Stimulated activated CD4-positive, alpha-beta T cell treated with anti-CD3 and anti-CD28 coated beads, Interleukin-2, amount 100 ng/mL, for 4 hours (primary cell): ENCODE measurements at places on chromosomes 7 and 10.

DNA sequence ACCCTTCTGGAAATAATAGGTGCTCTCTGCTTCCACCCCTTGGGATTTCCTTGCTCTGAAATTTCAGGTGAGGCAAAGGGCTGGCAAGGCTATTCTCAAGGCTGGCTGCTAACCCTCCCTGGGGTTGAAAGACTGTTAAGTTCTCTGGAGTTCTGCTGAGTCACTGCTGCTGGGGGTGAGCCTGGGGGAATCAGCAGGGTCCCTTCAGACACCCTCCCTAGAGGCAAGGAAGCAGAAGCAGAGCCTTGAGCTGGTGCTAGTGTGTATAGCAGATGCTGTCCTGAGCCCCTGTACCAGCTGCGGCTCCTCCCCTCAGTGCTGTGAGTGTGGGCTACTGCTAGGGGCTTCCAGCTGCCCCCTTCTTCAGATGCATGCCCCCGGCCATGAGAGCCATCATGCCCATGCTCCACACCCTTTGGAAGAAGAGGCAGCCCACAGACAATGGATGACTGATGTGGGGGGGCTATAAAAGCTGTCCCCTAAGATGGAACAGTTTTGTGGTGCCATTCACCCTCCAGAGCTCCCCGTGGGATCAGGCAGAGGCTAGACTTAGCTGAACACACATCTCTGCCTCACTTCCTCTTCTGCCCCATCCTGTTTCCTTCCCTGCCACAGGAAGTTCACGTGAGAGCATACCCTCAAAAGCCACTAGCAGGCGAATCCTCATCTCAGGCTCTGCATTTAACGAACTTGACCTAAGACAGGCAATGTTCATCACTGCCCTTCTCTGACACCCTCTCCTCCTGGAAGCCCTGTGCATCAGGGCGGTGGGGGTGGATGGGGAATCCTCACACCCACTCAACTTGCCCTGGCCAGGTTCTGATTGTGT, 91.8 kb downstream of the SH3PXD2A start:
- DNase-seq = no peak

DNA sequence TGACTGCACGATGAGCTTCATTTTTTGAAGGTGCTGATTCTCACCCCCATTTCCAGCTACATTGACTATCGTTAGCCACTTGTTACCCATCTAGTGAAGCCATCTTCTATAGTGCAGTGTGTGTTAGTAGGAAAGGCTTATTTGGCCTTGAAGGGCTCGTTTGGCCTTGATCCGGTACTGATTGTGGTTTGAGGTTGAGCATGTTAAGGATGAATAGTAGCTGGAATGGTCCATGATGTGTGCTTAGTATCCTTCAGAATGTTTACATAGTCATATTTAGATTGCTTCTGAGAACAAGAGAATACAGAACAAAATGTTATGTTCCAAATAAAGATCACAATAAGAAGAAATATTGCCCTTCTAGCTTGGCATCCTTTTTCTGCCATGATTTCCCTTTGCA, 591.5 kb downstream of the AUTS2 start:
- DNase-seq = no peak

- DNase-seq = no peak
Observed at GRCh38 chr7:47516386-47516785, 65.5 kb downstream of the TNS3 start.

DNA sequence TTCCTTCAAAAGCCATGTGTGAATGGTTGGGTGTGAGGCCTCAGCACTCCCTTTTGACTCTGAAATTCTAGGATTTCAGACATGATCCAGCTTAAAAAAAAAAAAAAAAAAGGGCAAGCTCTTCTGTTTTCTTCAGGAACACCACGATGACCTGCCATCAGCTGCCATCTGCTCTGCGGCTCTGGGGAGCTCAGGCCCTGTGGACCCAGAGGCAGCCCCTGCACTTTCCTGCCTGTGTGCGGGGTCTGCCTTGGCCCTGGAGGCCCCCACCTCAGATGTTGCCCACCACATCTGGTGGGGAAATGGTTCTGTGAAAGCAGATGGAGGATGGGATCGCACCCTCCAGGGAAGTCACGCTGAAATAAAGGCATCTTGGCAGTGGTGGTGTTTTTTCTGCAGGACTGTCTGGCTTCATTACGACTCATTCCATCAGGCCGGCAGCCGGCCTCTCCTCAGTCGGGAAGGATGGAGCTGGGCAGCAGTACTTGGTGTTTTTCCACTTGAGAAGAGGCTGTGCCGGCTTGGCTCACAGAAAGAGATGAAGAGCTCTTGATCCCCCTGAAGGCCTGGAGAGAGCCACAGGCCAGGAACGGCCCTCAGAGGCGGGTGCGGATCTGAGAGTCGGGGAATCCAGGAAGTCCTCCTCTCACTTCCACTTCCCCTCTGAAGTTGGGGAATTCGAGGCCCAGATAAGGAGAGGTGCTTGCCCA, 66.1 kb upstream of the AQP1 start:
- DNase-seq = no peak

DNA sequence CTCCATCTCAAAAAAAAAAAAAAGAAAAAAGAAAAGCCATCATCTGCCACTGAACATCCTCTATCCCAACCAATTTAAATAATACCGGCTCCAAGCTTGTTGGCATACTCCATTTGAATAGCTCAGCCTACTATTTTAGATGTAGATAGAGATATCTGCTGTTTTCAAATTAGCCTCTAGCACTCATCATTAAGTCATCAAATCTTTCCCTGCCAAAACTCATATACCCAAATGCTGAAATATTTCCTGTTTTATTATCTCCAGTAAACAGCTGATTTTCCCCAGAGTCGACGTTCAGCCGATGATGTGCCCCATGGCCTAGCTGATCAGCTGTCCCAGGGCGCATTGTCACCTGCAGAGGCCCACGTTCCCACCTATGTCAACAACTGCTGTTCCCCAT, 34.5 kb upstream of the FRMD4A start:
- DNase-seq = no peak

DNA sequence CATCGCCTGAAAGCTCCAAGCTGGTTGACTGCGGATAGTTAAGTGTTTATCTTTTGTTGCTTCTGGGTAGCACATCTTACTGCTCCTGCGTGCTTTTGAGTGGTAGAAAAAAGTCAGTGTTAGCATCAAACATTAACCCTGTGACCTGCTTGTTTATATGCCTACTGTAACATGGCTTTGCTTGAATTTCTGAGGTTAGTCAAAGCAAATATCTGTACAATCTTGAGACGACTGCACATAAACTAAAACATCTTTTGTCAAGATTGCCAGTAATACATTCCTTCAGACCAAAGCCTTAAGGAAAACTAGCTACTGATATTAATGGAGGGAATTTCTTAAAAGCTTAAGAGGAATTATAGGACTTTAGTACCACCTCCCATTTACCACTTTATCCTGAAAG, 163.7 kb downstream of the BAMBI start:
- no peak for DNase-seq

GRCh38 chr10:4662576-4663161, 163.3 kb upstream of the AKR1E2 start:
- no peak for DNase-seq

DNA sequence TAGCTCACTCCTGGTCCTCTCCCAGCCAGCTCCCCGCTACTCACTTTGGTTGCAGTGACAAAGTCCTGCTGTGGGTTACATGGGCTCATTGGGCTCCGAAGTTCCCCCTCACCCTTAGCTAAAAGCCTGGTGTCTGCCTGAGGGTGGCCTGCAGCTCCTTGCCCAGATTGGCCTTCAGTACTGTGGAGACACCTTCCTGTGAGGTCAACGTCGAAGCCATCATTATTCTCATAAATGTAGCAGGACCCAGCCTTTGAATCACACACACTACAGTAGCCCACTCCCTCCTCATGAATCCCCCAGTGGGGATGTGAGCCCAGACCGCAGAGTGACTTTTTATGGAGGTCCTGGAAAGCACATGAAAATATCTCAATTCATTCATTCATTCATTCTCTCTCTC, 10.5 kb downstream of the MBL2 start:
- no peak for DNase-seq

DNA sequence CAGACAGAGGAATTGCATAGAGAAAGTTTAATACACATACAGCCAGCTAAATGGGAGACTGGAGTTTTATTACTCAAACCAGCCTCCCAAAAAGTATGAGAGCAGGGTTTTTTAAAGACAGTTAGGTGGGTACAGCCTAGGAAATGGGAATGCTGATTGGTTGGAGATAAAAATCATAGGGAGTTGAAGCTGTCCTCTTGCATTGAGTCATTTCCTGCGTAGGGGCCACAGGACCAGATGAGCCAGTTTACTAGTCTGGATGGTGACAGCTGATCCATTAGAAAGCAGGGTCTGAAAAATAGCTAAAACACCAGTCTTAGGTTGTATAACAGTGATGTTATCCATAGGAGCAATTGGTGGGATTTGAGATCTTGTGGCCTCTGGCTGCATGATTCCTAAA, 76.1 kb upstream of the POM121L12 start:
- no peak for DNase-seq

GRCh38 chr10:77927402-77928246, 1.1 kb upstream of the DLG5 start:
- no peak for DNase-seq

DNA sequence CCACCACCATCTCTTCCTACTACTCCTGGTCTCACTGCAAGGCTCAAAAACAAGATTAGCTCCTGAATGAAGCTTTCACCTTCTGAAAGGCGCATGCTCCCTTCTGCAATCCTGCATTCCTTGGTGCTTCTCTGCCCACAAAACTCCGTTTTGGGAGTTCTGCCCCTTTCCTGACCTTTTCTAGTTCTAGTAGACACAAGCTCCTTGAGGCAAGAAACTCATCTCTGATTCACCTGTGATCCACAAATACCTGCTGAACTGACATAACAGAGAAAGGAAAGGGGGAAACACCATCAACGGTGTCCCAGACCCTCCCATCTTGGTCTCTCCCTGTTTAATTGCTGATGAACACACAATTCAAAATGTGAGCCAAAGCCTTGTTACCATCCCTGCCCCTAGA, 64.0 kb upstream of the EGR2 start:
- no peak for DNase-seq

DNA sequence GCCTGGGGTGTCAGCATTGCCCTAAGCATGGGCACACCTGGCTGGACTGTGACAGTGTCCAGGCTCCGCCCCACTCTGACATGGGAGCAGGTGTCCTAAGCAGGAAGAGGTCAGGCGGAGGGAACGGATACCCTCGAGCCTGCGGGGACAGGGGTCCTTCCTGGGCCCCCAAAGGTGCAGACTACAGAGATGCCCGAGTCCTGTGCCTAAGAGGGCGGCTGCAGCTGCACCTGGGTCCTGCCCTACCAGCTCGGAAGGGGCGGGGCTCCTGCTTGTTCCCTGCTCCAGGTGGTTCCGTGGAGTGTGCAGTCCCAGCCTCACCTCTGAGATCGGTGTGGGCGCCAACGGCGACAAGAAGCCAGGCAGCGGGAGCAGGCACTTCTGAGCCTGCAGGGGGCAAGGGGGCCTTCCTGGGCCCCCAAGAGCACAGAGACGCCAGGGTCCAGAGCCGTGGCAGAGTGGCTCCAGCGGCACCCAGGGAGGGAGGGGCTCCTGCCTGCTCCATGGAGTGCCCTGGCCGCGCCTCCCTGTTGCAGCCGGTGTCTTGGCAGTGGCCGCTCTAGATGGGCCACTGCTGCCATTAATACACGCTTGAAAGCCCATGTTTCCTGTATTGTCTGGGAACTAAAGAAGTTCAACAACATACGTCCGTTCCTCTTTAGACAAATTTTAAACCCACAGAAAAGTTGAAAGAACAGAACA, 64.5 kb upstream of the CACNA2D1 start:
- no peak for DNase-seq

DNA sequence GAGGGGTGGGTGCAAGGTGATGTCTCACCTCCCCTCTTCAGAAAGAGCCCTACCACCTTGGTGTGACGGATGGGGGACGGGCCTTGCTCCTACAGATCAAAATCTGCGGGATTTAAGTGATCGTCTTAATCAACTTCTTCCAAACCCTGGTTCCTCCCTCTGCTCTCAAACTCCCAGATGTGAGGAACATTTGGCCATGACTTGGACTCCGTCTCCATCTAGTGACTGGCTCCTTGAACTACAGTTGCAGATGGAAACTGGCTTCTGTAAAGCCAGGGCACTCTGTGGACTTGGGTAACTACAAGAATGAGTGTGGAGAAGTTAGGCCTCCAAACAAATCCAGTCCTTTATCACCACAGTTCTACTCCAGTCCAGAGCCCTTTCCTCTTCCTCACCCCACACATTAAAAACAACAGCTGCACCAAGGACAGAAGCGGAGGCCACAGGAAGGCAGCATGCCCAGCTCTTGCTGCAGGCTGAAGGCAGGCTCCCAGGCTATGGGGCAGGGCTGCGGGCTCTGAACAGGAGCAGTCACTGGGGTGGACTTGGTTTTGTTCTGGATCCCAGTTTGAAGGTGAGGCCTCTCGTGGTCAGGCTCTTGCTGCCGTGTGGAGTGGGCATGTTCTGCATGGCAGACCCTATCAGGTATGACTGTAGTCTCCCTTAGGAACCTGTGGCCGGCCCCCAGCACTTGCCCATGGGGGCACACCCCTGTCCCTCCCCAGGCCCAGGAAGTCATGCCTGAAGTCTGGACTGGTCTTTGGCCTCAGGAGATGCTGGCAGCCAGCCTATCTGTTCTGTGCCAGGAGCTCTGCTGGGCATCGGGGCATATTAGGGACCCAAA, 79.4 kb downstream of the VWC2 start:
- DNase-seq = no peak

GRCh38 chr7:73904219-73905137, 43.5 kb downstream of the TMEM270 start:
- no peak for DNase-seq

GRCh38 chr10:8633909-8634308, 579.4 kb downstream of the GATA3 start:
- DNase-seq = no peak

GRCh38 chr10:96616961-96617360, 30.1 kb upstream of the TM9SF3 start:
- DNase-seq = no peak

- no peak for DNase-seq
Observed at GRCh38 chr7:124603066-124603465, 162.5 kb downstream of the GPR37 start.

DNA sequence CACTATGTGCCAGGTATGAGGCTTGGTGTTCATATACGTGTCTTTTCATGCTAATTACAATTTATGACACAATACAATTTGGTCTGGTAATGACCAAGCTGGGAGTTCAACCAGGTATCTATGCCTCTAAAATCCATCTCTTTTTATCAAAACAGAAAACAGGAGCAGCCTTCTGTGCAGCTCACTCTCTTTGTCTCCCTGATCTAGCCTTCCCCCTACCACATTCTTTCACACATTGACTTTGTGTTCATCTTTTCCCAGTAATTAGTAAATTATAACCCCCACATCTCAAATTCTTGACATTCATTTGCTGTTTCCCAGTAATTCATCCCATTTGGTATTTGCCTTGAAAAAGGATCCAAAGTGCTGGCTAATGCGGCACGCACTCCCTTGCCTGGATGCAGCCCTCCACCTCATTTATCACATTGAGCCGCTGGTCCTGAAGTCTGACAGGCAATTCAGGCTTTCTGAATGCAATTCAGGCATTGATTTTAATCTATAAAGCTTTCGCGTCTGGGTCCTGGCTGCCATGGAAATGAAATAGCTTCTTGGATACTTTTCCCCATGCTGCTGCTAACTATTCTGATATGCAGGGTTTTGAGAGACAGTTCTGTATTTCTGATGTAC, 112.5 kb upstream of the ANKRD1 start:
- no peak for DNase-seq

GRCh38 chr7:2173189-2173827, 59.4 kb downstream of the MAD1L1 start:
- no peak for DNase-seq

GRCh38 chr7:17446340-17446739, 147.9 kb downstream of the AHR start:
- no peak for DNase-seq
